ENCODE measurements at places on chromosomes 7 and 10. TPM values are rescaled to one million over a fixed set of nuclear protein-coding genes. Genes with fewer than 3 reads are reported as not detected.
A peak's percentile ranks its signal among the peaks of the same experiment; 100 is the strongest.

DNA sequence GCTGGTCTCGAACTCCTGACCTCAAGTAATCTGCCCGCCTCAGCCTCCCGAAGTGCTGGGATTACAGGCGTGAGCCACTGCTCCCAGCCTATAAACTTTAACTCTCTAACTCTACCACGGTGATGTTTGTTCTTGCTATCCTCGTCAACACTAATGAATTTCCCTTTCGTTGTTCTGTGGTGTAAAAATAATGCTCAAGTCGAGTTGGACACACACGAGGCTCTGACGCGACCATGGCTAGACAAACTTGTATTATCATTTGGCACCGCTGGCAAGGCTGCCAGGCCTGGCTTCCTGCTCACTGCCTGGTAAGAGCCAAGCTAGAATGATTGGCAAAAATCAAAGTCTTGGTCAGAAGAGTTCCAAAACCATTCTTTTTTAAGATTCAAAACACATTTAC lies 167.0 kb upstream of the KLF6 start:
- H3K27me3 ChIP-seq = no peaks in the 10 kb centered on the region
- no peaks in the 10 kb centered on the region for H3K4me1 ChIP-seq
- no peak for DNase-seq
- no peaks in the 10 kb centered on the region for H3K36me3 ChIP-seq

- H3K36me3 ChIP-seq = no peaks in the 10 kb centered on the region
- no peak for DNase-seq
- H3K4me1 ChIP-seq = no peaks in the 10 kb centered on the region
Measured at GRCh38 chr7:70525991-70526390, 606.0 kb upstream of the GALNT17 start.

DNA sequence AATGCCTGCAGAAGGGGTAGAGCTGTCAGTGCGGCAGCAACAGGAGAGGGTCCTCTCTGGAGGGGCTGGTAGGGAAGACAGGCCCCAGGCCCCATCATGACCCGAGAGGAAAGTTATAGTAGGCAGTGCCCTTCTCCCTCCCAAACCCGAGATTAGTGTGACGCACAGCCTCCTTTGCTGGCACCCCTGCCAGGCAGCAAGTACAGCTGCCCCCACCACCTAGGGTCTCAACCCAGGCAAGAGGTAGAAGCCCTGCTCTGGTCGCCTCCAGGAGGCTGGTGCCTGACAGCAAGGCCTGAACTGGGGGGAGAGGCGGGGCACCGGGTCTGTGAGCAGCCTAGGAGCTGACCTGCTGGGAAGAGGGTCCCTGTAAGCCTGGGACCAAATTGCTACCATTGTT lies 15.5 kb downstream of the LOXL4 start:
- H3K4me1 ChIP-seq = no peaks in the 10 kb centered on the region
- no peak for DNase-seq
- no peak overlapping the region for H3K4me3 ChIP-seq
- H3K27me3 ChIP-seq = no peaks in the 10 kb centered on the region
- H3K36me3 ChIP-seq = peaks cover 17% of the 10 kb centered on the region
- peak overlapping the region; percentile 24 for H3K27ac ChIP-seq

DNA sequence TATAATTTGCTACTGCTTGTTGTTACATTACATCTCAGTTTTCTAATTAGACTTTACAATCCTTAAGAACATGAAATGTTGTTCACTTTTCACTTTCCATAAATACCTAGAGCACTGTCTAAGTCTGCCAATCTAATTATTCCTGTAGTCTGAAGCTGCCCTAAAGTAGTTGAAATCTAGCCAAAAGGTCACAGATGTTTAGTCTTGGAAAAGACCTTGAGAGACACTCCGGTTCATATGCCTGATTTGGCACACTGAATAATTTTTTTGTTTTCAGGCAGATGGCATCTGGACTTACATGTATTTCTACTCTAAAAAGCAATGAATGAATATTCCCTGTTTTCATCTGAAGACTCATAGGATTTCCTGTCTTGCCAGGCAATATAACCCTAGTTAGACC lies 359.1 kb downstream of the ANKRD7 start:
- no peaks in the 10 kb centered on the region for H3K36me3 ChIP-seq
- DNase-seq = no peak
- peaks cover 53% of the 10 kb centered on the region for H3K27me3 ChIP-seq
- H3K4me1 ChIP-seq = no peaks in the 10 kb centered on the region
- H3K4me3 ChIP-seq = no peak overlapping the region

GRCh38 chr7:140348161-140348849 lies 50.0 kb downstream of the SLC37A3 start:
- no peak overlapping the region for H3K4me3 ChIP-seq
- H3K27ac ChIP-seq = no peak overlapping the region
- no peak for DNase-seq
- H3K4me1 ChIP-seq = no peaks in the 10 kb centered on the region
- H3K36me3 ChIP-seq = peaks cover 33% of the 10 kb centered on the region
- H3K27me3 ChIP-seq = no peaks in the 10 kb centered on the region

GRCh38 chr7:81447351-81447952 lies 322.4 kb downstream of the HGF start:
- H3K4me3 ChIP-seq = no peak overlapping the region
- DNase-seq = peak; percentile 72
- H3K4me1 ChIP-seq = no peaks in the 10 kb centered on the region
- no peaks in the 10 kb centered on the region for H3K36me3 ChIP-seq
- H3K27me3 ChIP-seq = no peaks in the 10 kb centered on the region

GRCh38 chr10:125605167-125605566 lies 77.8 kb downstream of the TEX36 start:
- H3K36me3 ChIP-seq = no peaks in the 10 kb centered on the region
- no peak for DNase-seq
- peaks cover 53% of the 10 kb centered on the region for H3K27me3 ChIP-seq
- H3K4me3 ChIP-seq = no peak overlapping the region
- peaks cover 3% of the 10 kb centered on the region for H3K4me1 ChIP-seq

DNA sequence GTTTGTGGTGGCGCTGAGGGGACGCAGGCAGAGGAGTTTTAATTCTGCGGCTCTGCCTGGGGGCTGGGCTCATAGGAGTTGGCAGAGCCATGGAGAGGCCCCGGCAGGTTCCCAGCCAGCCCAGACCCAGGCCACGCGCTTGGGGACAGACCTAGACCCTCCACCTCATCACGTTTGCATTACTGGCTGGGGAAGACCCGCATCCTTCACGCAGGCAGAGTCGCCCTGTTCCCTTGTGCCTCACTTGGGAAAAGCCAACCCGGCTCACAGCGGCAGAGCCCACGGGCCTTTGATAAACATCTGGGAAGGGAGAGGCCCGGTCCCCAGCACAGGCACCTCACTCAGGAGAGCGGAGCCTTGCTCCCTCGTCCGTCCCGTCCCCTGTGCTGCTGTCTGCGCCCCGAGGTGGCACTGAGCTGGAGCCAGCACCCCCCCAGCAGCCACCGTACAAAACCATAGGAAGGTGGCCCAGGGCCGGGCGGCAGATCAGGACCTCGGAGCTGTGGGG lies 112.8 kb downstream of the CYTH3 start:
- no peak overlapping the region for H3K4me3 ChIP-seq
- no peak overlapping the region for H3K27ac ChIP-seq
- DNase-seq = no peak

DNA sequence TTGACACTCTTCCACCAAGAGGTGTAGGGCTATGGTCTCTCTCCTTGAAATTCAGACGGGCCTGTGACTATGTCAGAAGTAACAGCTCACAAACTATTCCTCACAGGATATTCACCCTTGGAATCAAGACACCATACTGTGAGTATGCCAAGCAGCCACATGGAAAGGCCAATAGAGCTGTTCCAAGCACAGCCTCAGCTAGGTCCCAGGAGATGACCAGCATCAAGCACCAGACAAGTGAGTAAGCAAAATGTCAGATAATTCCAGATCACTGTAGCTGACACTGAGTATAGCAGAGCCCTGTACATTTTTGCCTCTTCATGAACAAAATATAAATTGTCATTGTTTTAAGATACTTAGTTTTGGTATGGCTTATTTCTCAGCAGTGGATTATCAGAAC lies 88.1 kb upstream of the KCND2 start:
- H3K4me1 ChIP-seq = no peaks in the 10 kb centered on the region
- DNase-seq = no peak
- peaks cover 41% of the 10 kb centered on the region for H3K27me3 ChIP-seq
- H3K27ac ChIP-seq = no peak overlapping the region
- no peaks in the 10 kb centered on the region for H3K36me3 ChIP-seq

DNA sequence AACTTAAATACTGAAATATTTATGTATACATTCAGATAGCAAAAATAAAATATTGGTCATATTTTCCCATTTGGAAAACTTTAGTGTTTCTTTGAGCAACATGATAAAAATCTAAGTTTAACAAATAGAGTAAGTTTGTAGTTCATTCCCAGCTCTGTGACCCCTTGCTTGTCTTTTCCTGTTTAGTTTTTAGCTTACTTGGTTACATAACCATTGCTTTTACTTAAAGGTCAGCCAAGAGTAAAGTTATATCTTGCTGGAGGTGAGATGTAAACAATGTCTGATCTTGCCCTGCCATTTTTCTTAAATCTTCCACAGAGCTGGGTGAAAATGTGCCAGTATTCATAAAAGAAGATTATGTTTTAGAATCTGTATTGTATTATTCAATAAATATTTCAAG lies 46.7 kb upstream of the MDFIC start:
- no peaks in the 10 kb centered on the region for H3K36me3 ChIP-seq
- no peaks in the 10 kb centered on the region for H3K4me1 ChIP-seq

GRCh38 chr10:101850749-101851148 lies 7.1 kb upstream of the KCNIP2 start:
- no peak overlapping the region for H3K4me3 ChIP-seq
- no peak overlapping the region for H3K27ac ChIP-seq
- peaks cover 22% of the 10 kb centered on the region for H3K36me3 ChIP-seq
- H3K4me1 ChIP-seq = no peaks in the 10 kb centered on the region

DNA sequence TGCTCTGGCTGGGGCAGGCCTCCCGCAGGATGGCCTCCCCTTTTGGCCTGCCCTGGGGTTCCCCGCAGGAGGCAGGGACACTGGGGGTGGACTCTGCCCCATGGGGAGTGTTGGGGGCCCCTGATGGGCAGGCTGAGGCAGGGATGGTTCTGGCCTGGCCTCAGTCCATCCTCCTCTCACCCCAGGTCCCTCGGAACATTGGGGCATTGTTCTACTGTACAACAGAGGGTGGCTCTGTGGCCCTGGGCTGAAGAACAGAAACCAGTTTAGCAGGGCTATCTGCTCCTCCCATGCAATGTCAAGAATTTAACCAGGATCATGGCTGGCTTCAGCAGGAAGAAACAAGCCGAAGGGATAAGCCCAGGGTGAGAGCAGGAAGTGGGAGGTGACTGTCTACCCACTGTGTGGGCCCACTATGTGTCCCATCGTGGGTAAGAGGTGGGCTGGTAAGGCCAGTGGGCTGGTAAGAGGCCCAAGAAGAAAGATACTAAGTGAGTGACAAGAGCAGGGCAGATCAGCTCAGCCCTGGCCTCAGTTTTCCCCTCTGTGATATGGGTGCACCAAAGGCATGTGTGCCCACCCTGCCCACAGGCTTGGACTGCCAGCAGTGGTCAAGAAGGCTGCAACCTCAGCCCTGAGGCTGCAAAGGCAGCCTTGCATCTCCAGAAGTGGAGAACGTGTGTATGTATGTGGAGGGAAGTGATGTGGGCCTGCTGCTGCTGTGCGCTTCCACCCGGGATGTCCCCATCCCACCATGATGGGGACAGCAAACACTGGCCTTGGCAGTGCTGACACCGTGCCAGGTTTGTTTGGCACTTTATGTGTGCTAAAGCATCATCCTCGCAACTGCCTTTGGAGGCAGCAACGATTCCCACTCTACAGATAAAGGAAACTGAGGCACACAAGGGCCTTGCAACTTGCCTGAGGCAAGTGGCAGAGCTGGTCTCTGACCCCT lies 138.9 kb downstream of the SH3PXD2A start:
- no peaks in the 10 kb centered on the region for H3K27me3 ChIP-seq
- peaks cover 10% of the 10 kb centered on the region for H3K36me3 ChIP-seq
- peaks cover 21% of the 10 kb centered on the region for H3K4me1 ChIP-seq
- H3K27ac ChIP-seq = peak overlapping the region; percentile 59

GRCh38 chr10:36759141-36759805 lies 366.1 kb upstream of the ANKRD30A start:
- H3K4me1 ChIP-seq = peaks cover 10% of the 10 kb centered on the region
- no peaks in the 10 kb centered on the region for H3K27me3 ChIP-seq
- no peak overlapping the region for H3K4me3 ChIP-seq

ABCB4 gene
- not detected for total RNA-seq

CNNM1 gene
- total RNA-seq = not detected

EN2 gene
- not detected for total RNA-seq

LRRC4 gene
- total RNA-seq = not detected

GALNT17 gene
- not detected for total RNA-seq

SORCS1 gene
- total RNA-seq = 0.54 TPM

AKR1D1 gene
- not detected for total RNA-seq

ASL gene
- 56.5 TPM for total RNA-seq

TRIM50 gene
- total RNA-seq = not detected

Measured in MCF 10A (cell line).